Endothelial cell of umbilical vein (primary cell): ENCODE measurements at places on chromosomes 3 and 15.

DNA sequence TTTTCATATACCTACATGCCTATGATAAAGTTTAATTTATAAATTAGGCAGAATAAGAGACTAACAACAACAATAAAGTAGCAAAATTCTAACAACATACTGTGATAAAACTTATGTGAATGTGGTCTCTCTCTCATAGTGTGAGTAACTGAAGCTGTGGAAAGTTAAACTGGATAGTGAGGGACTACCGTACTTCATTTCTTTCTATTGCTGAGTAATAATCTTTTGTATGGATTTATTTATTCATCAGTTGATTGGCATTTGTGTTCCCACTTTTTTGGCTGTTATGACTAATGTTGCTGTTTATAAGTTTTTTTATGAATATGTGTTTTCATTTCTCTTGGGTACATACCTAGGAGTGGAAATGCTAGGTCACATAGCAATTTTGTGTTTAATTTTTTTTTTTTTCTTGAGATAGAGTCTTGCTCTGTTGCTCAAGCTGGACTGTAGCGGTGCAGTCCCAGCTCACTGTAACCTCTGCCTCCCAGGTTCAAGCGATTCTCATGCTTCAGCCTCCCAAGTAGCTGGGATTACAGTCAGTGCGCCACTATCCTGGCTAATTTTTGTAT lies 41.0 kb downstream of the RNF111 start:
- no peak for DNase-seq

DNA sequence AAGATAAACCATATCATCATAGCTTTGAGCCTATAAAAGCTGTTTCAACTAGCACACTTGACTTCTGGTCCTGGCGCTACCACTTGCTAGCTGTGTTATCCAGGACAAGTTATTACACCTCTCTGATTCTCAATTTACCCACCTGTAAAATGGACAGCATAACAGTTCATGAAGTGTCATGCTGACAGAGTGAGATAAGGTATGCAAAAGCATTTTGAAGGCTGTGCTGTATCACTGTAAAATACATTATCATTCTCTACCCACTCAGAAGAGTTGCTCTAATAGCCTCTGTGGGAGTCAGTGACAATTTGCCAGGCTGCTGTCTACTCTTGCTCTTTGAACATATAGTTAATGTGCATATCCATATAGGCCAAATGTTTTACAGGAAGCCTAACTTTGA lies 93.0 kb downstream of the SSR3 start:
- no peak for DNase-seq

GRCh38 chr3:50177346-50177745 lies 14.1 kb upstream of the GNAT1 start:
- no peak for DNase-seq

GRCh38 chr3:132972333-132972732 lies 65.9 kb upstream of the TMEM108 start:
- DNase-seq, result no peak

GRCh38 chr3:168157903-168158302 lies 62.2 kb upstream of the GOLIM4 start:
- no peak for DNase-seq

DNA sequence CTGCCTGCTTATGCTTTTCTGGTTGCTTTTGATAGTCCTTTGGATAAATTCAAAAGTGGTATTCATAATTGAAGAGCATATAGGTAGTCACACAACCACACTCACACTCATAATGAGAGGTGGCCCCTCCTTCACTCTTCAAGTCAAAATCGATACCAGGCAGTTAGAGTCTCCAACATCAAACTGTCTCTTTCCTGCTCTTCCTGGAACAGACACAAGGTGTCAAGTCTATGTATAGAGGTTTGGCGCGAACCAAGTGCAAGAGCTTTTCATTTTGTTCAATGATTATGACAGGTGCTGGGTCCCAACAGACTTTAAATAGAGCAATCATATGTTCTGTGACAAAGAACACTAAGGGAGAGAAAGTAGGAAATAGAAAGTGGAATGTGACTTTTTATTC lies 29.9 kb upstream of the RGMA start:
- no peak for DNase-seq
